ENCODE measurements at places on chromosomes 1 and 21.

GRCh38 chr1:93574511-93574910, 107.1 kb downstream of the BCAR3 start:
- DNase-seq: no peak

- no peak for DNase-seq
Measured at GRCh38 chr1:88237058-88237457, 447.0 kb upstream of the PKN2 start.

DNA sequence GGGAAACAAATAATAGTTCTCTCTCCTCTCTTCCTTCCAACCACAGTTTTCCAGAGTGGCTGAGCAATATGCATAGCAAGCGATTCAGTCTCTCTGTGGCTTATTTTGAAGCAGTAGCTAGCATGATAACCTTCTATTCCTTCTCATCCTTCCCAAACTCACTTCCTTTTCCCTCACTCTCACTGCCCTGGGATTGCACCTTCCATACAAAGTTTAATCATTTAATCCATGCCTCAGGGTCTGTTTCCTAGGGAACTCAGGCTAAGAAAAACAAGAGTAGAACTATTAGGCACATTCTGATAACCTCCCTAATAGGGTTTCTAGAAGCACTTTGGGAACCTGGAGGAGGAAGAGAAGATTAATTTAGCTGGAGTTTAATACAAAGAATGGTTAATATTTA, 97.7 kb upstream of the S1PR1 start:
- no peak for DNase-seq

DNA sequence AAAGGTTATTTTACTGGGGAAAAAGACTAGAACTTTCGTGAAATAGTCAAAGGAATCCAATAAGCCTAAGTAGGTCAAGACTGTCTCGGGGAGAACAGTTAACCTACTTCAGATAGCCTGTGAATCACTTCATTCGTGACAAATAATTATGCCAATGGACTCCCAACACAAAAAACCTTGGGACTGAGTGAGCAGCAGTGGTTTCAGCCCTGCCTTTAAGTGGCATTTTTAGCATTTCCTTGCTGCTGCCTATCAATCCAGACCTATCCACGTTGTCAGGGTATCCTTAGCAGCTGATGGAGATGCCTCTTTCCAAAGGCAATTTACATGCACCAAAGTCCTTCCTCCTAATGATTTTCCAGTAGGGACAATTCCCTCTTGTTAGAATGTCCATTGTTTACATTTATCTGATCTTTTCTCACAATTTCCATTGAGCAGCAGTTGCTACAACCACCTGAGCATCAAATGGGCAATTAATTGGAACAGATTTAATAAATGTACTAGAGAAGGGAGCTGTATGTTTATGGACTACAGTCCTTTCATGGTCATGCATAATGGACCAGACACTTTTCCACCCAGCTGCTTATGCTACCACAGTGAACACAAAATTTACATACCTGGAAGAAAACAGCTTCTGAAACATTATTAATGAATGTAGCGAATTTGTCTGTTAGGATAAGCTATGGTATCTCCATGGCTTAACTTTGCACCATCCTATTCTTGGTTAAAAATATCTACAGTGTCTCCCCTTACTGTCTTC, 75.8 kb downstream of the TM2D1 start:
- no peak for DNase-seq

DNA sequence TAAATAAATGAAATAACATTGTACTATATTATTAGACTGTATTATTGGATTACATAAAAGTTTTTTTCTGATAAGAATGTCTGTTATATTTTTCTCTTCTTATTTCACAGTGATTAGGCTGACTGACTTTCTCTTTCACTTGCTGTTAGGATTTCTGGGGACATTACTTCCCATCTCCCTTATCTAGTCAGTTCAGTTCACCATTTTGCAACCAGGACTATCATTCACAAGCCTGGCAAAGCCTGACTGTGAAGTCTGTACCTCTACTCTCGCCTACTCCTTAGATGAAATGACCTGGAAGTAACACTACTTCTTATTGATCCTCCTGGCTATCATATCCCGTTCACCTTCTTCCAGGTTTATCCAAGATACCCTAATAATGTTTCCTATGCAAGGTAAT, 676.6 kb downstream of the USP25 start:
- no peak for DNase-seq

DNA sequence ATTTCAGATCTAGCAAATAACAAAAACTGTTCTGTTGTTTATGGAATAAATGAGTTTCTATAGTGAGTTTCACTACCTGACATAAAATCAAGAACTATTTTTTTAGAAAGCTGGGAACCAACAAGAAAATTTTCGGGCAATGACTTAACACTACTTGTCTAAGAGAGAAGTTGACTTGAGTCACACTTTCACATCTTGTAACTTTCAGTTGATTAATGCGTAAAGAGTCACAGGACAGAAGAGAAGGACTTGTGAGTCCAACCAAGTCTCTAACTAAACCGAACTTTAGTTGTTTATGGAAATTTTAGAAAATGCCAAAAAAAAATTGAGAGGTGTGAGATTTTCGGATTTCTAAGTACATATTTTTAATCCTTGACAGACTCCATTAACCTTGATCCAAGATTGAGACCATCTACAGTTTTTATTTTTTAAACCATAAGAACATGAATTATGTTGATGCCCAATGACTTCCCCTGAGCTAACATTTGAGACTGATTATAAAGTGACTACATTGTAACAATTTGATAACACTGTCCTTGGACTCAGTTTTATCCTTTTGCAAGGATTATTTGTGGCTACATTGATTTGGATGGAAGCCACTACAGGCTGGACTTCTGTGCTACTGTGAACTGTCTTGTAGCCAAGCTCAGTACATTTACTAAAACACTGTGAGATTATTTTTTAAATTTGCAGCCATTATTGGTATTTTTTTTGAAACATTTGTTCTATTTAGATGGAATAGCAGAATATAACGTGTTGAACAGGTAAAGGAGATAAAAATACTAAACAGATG, 284.0 kb downstream of the PTPRC start:
- DNase-seq: no peak

- no peak for DNase-seq
Measured at GRCh38 chr1:156618853-156619581, at the start of gene HAPLN2. TSS of gene HAPLN2 (plus strand) at chr1:156619415. CDS start at chr1:156623491, 4,076 bp downstream.

- no peak for DNase-seq
Measured at GRCh38 chr1:106912131-106912530, 144.3 kb upstream of the PRMT6 start.

DNA sequence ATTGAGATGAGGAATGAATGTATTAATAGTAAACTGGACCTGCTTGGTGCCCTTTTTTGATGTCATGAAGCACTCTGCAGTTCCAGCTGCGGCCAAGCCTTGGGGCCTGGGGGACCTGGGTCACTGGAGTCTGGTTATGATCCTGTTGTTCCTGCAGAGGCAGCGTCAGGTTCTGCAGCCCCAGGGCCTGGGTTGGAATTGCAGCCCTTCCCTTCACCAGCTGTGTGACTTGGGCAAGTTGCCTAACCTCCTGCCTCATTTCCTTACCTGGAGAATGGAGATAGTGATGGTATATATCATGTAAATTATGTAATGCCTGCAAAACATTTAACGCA, 9.1 kb upstream of the ATP5PO start:
- no peak for DNase-seq

DNA sequence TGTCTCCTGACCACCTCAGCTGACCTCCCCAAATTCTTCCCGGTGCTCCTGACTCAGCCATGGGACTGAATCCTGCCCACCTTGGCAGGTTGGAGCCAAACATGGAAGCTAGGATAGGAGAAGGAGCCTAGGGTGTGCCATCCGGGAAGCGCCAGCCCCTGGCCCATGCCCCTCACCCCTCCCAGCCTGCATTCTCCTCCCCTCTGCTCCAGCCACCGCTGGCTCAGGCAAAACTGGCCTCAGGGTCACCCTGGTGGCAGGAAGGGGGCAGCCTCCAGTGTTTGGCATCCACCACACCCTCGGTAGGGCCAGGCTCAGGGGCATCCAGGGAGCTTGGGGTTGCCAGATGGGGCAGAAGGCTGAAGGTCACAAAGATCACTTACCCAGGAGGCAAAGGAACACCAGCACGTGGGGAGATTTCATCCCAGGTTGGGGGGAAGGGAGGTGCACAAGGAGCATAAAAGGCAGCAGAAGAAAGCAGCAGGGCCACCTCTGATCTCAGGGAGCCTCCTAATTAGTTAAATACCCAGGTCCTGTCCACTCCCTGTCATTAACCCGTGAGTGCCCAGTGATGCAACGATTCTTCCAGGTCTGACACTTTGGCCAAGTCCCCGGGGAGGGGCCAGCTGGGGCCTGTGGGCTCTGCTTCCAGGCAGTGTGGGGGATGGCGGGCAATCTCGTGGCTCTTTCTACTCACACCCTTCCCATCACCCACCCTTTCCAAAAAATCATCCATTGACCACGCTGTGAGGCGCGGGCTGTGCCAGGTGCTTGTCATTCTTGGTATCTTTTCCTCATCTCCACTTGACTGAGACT, at the start of gene PLA2G2E:
TSS of gene PLA2G2E (minus strand) at position 481 of the 816 bp plus-strand sequence. CDS start at position 423, 58 bp downstream.
- DNase-seq: no peak

GRCh38 chr1:12202190-12202497, 27.7 kb upstream of the VPS13D start:
- DNase-seq: no peak

DNA sequence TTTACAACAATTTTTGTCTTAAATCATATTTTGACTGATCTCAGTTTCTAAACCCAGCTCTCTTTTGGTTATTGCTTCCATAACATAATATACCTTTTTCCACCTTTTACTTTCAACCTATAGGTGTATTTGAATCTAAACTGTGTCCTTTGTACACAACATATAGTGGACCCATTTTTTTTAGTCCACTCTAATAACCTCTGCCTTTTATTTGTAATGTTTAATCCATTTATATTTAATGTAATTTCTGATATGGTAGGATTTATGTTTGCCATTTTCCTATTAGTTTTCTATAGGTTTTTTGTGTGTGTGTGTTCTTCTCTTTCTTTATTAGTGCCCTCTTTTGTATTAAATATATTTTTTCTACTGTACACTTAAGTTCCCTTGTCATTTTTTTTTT, 22.4 kb upstream of the SLAMF1 start:
- no peak for DNase-seq

DNA sequence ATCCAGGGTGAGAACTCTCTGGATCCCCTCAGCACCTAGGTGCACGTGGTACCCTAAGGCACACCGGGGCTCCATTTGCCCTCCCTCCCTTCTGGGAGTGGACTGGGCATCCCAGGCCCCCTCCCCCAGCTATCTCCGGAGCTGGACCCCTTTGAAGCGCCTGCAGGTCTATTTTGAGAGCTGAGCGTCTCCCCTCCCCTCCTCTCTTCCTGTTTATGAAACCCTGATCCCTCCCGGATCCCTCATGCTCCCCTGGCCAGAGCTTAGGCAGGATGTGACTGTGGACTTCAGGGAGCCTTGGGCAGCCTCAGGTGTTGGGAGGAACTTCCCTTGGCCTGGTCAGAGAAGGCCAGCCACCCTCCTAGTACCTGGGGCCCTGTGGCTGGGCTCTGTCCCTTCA, 10.2 kb downstream of the RPS6KA1 start:
- DNase-seq: no peak

GRCh38 chr1:203276916-203277545, 28.3 kb upstream of the BTG2 start:
- DNase-seq: peak; percentile 11

- DNase-seq: no peak
Measured at GRCh38 chr1:108502138-108502537, 52.0 kb downstream of the NBPF6 start.

GRCh38 chr1:162361349-162361748, 15.3 kb downstream of the SPATA46 start:
- DNase-seq: no peak
